ENCODE measurements at places on chromosomes 4 and X. TPM values are rescaled to one million over a fixed set of nuclear protein-coding genes. Genes with fewer than 3 reads are reported as not detected.

DNA sequence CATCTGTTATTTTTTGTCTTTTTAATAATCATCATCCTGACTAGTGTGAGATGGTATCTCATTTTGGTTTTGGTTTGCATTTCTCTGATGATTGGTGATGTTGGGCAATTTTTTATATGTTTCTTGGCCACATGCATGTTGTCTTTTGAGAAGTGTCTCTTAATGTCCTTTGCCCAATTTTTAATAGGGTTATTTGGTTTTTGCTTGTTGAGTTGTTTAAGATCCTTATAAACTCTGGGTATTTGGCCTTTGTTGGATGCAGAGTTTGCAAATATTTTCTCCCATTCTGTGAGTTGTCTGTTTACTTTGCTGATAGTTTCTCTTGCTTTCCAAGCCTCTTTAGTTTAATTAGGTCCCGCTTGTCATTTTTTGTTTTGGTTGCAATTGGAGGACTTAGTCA lies 152.1 kb upstream of the MED14 start:
- DNase-seq, result no peak
- no peaks in the 10 kb centered on the region for H3K27me3 ChIP-seq
- H3K4me1 ChIP-seq, result no peaks in the 10 kb centered on the region
- H3K36me3 ChIP-seq, result no peaks in the 10 kb centered on the region
- no peak overlapping the region for H3K4me3 ChIP-seq

GRCh38 chr4:168843635-168844034 lies 166.4 kb downstream of the CBR4 start:
- DNase-seq, result no peak
- no peak overlapping the region for H3K4me3 ChIP-seq
- H3K27ac ChIP-seq, result peak overlapping the region; percentile 96
- no peaks in the 10 kb centered on the region for H3K36me3 ChIP-seq
- H3K4me1 ChIP-seq, result peaks cover 54% of the 10 kb centered on the region
- no peaks in the 10 kb centered on the region for H3K27me3 ChIP-seq

IL3RA gene
- 2.9 TPM for total RNA-seq

- DNase-seq, result no peak
- H3K27me3 ChIP-seq, result no peaks in the 10 kb centered on the region
These were observed 38.0 kb upstream of the GATB start for GRCh38 chr4:151798678-151799416.

- H3K27me3 ChIP-seq, result no peaks in the 10 kb centered on the region
- H3K27ac ChIP-seq, result peak overlapping the region; percentile 95
- DNase-seq, result peak; percentile 89
- H3K36me3 ChIP-seq, result peaks cover 33% of the 10 kb centered on the region
- H3K4me3 ChIP-seq, result peak overlapping the region; percentile 73
These were observed 487 bp downstream of the HMGB2 start for GRCh38 chr4:173333658-173334084.

DNA sequence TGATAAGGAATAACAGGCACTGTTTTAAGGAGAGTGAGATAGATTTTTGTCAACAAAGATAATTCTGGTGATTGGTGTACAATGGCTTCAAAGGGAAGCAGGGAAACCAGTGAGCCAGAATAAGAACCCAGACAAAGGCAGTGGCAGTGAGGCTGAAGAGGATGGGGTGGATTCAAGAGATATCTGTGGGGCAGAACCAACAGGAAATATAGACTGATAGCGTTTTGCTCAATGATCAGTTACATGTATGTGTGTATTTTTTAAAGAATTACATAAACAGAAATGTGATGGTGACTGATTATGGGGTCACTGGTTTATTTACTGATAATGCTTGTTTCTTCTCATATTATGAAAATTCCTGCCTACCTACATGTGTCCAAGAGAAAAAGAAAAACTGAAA lies 66.4 kb downstream of the AMMECR1 start:
- H3K4me3 ChIP-seq, result no peak overlapping the region
- H3K27ac ChIP-seq, result no peak overlapping the region
- DNase-seq, result no peak
- H3K4me1 ChIP-seq, result no peaks in the 10 kb centered on the region
- H3K27me3 ChIP-seq, result peaks cover 5% of the 10 kb centered on the region

GRCh38 chrX:114584375-114584943 lies 573 bp downstream of the HTR2C start:
- no peaks in the 10 kb centered on the region for H3K36me3 ChIP-seq
- peak overlapping the region; percentile 28 for H3K4me3 ChIP-seq
- no peaks in the 10 kb centered on the region for H3K4me1 ChIP-seq
- H3K27me3 ChIP-seq, result peaks cover 55% of the 10 kb centered on the region
- DNase-seq, result no peak

DNA sequence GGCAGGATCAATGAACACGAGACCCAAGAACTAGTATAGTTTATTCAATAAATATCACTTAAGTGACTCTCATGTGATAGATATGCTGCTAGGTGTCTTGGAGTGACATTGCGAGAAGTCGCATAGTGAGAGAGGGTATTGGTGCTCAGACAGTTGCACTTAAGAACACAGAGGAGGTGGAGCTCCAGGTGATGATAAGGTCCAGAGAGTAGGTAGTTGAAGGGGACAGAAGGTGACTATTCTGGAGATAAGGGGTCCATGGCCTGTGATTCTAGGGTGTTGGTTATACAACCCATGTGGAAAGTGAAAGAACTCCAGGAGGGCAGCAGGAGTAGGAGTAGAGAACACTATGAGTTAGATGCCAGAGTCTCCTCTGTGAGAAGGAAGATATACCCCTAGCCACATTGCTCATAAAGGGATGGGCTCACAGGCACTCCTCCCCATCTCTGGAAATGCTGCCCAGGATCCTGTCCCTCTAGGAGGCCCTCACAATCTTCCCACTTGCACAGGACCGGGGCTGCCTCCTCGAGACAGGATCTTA lies 9.2 kb downstream of the MAGED1 start:
- H3K27me3 ChIP-seq, result no peaks in the 10 kb centered on the region
- no peak for DNase-seq
- H3K4me1 ChIP-seq, result no peaks in the 10 kb centered on the region
- H3K27ac ChIP-seq, result no peak overlapping the region
- peaks cover 4% of the 10 kb centered on the region for H3K36me3 ChIP-seq

- H3K4me1 ChIP-seq, result no peaks in the 10 kb centered on the region
- no peak overlapping the region for H3K27ac ChIP-seq
- H3K27me3 ChIP-seq, result no peaks in the 10 kb centered on the region
- DNase-seq, result no peak
These were observed 25.5 kb upstream of the LRCH2 start for GRCh38 chrX:115259238-115259875.

DNA sequence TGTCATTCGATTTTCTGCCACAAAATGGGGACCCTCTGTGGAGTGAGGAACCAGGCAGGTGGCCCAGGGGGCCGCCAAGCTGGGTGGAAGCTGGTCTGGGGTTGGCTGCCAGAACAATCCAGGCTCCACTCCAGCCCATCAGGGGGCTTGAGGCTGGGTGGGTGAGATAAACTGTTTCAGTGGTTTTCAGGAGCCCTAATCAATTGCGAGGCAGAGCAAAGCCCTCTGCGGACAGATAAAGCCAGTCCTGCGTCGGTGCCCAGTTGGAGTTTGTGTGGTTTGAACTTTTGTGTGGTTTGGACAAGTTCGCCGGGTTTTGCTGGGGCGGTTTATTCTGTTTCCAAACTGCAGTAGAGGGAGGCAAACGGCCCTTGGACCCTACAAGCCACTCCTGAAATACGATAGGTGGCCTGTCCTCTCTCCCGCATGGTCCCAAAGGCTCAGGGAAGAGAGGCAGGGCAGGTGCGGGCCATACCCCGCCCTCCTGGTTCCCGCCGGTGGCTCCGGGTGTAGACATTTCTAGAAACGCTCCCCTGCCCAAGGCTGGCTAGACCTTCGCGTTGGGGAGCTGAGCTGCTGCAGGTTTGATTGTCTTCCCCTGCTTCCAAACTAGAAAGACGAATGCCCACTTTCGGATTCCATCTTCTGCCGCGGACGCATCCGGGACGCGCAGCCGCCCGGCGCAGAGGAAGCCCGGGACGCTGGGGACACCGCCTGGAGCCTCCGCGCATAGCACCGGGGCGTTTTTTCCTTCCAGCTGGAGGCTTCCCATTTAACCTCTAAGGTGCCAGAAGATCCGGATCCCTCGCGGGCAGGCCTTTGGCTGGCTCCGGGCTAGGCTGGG lies 169.0 kb upstream of the BCOR start:
- peak; percentile 72 for DNase-seq
- H3K27me3 ChIP-seq, result peaks cover 5% of the 10 kb centered on the region
- H3K4me1 ChIP-seq, result peaks cover 22% of the 10 kb centered on the region
- no peaks in the 10 kb centered on the region for H3K36me3 ChIP-seq

- H3K27me3 ChIP-seq, result no peaks in the 10 kb centered on the region
- no peak for DNase-seq
- no peak overlapping the region for H3K27ac ChIP-seq
- H3K4me3 ChIP-seq, result no peak overlapping the region
These were observed 67.7 kb upstream of the UGT2B4 start for GRCh38 chr4:69563424-69563823.

GRCh38 chr4:2771264-2771663 lies 15.1 kb upstream of the TNIP2 start:
- H3K4me3 ChIP-seq, result no peak overlapping the region
- H3K27me3 ChIP-seq, result no peaks in the 10 kb centered on the region

DNA sequence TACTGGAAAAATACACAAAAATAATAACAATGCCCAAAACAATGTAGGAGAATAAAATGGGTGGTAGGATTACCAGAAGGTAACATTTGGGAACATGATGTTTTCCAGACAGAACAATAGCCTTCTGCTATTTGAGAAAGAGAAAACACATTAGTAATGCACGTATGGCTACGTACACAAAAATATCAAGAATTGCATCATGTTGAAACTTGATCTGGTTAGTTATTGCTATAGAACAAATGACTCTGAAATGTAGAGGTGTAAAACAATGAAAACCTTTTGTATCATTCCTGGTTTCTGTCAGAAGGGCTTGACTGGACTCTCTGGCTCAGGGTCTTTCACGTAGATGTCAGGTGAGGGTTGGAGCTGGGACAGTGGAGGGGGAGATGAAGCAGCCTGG lies 1040.0 kb downstream of the FAT4 start:
- H3K4me3 ChIP-seq, result no peak overlapping the region
- no peak for DNase-seq
- no peaks in the 10 kb centered on the region for H3K4me1 ChIP-seq

PDGFC gene
- 35.0 TPM for total RNA-seq

- H3K36me3 ChIP-seq, result peaks cover 1% of the 10 kb centered on the region
- peak within 1 kb of the TSS; percentile 95 for H3K27ac ChIP-seq
- DNase-seq, result peak; percentile 51
- peaks cover 31% of the 10 kb centered on the region for H3K4me1 ChIP-seq
- H3K4me3 ChIP-seq, result peak within 1 kb of the TSS; percentile 84
- H3K27me3 ChIP-seq, result no peaks in the 10 kb centered on the region
These were observed at the start of the genes DHRSX and ZBED1 for GRCh38 chrX:2500803-2501558. DHRSX (minus strand) TSS chrX:2500976; CDS start chrX:2500925, 51 bp downstream. ZBED1 (minus strand) TSS chrX:2500976; CDS start chrX:2490719, 10,257 bp downstream.

TKTL1 gene
- total RNA-seq, result not detected

GRCh38 chr4:59175617-59176016 lies 2024.5 kb upstream of the ADGRL3 start:
- no peak for DNase-seq
- no peak overlapping the region for H3K4me3 ChIP-seq
- H3K27ac ChIP-seq, result no peak overlapping the region
- no peaks in the 10 kb centered on the region for H3K4me1 ChIP-seq
- H3K27me3 ChIP-seq, result no peaks in the 10 kb centered on the region

DNA sequence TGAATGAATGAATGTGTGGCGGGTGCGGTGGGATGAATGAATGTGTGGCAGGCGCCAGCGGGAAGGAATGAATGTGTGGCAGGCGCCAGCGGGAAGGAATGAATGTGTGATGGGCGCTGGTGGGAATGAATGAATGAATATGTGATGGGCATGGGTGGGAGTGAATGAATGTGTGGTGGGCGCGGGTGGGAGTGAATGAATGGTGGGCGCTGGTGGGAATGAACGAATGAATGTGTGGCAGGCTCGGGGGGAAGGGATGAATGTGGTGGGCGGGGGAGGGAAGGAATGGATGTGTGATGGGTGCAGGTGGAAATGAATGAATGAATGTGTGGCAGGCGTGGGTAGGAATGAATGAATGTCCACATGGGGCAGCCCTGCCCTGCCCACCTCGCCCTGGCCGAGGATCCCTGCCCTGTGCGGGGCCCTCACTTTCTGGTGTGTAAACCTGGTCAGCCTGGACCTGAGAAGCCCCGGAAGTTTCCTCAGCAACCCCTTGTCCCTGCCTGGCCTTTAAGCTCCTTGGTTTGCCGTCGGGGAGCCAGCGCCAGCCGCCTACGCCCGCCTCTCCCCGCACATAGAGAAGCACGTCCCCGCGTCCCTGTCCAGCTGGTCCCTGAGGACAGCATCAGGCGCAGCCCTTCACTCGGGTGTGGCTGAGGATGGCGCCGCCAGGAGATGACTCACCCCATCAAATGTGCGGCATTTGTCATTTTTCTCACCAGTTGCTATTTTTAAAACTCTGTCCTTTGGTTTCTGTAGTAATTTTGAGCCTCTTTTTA lies 112.8 kb upstream of the LRPAP1 start:
- H3K4me1 ChIP-seq, result no peaks in the 10 kb centered on the region
- H3K36me3 ChIP-seq, result no peaks in the 10 kb centered on the region
- no peak overlapping the region for H3K27ac ChIP-seq
- no peak overlapping the region for H3K4me3 ChIP-seq
- peaks cover 47% of the 10 kb centered on the region for H3K27me3 ChIP-seq

DNA sequence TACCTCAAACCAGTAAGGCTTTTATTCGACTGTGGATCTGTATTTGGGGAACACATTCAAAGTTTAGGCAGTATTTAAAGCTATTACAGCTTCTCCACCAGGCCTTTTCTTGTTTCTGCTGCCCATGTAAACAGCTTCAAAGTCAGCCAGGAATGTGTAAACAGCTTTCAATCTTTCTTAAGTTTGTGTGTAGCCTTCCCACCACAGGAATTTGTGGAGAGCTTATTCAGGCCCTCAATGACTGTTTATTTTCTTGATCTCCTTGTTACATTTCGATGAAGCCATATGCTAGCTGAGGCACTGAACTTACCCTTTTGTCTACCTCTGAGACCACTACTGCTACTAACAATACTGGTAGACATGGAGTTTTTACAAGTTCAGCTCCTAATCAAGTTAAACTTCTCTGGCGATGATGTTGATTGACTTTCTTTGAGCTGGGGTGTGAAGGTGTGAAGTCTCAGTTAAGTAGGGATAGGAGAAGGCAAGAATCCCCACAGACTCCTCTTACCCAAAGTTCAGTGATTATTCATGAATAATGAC lies 72.6 kb downstream of the NWD2 start:
- H3K4me1 ChIP-seq, result no peaks in the 10 kb centered on the region
- DNase-seq, result peak; percentile 3
- no peak overlapping the region for H3K27ac ChIP-seq
- no peaks in the 10 kb centered on the region for H3K36me3 ChIP-seq

HDX gene
- under 0.01 TPM for total RNA-seq

- no peaks in the 10 kb centered on the region for H3K27me3 ChIP-seq
- no peak overlapping the region for H3K4me3 ChIP-seq
- no peaks in the 10 kb centered on the region for H3K36me3 ChIP-seq
- no peak overlapping the region for H3K27ac ChIP-seq
These were observed 335.8 kb downstream of the PABPC4L start for GRCh38 chr4:133865612-133866327.
